NCI-H510A (cell line): ENCODE measurements at places on chromosomes 4 and X.
A peak's percentile ranks its signal among the peaks of the same experiment; 100 is the strongest.

DNA sequence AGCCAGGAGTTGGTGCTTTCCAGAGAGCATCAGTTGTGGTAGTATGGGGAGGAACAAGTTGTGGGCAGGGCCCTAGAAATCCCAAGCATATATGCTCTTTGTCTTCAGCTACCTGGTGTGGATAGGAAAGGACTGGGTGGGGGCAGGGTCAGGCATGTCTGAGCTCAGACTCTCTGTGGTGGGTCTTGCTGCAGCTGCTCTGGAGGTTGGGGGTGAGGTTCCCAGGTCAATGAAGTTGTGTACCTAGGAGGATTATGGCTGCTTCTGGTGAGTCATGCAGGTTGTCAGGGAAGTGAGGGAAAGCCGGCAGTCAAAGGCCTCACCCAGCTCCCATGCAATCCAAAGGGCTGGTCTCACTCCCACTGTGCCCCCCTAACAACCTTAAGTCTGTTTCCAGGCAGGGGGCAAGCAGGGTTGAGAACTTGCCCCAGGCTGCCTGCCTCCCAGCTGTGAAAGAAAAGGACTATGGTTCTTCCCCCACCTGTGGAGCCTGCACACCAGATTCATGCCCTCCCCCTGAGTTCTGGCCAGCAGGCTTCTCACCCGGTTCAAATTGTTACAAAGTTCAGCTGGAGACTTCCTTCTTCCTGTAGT, 30.4 kb upstream of the QRFPR start:
- DNase-seq = no peak

DNA sequence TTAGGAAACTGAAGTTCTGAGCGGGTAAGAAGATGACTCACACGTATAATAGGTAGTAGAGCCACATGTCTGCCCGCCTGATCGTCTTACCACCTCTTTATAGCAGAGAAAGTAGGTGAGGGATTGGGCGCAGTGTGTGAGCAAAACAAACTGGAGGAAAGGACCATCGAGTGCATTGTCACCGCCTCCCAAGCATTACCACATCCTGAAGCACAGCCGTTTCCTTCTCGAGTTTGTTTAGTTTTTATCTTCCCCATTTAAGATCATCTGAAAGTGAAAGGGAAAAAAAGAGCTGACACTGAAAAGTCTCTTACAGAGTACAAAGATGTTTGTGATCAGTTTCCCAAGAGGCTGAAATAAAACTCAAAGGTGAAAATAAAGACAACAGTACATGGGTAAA, 14.8 kb downstream of the PDK3 start:
- peak; percentile 56 for DNase-seq

DNA sequence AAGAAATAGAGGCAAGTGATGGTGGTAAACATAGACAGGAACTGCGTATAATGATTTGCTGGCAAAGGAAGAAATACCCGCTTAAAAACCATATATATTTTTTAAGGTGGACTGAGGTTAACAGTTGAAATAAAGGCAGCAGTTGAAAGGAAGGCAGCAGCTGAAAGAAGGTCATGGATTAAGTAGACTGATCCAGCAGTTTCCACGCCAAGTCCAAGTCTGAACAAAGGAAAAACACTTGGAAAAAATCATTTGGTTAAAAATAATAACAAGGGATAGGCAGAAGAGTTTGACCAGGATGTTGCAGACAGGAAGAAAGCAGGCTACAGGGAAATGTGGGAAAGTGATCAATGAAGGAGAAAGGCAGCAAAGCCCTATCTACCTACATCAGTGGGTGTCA, 93.6 kb downstream of the AMELX start:
- DNase-seq = no peak

GRCh38 chr4:88737307-88737941, 39.8 kb upstream of the NAP1L5 start:
- peak; percentile 66 for DNase-seq

GRCh38 chr4:91734682-91735081, 569.1 kb upstream of the GRID2 start:
- DNase-seq = no peak

DNA sequence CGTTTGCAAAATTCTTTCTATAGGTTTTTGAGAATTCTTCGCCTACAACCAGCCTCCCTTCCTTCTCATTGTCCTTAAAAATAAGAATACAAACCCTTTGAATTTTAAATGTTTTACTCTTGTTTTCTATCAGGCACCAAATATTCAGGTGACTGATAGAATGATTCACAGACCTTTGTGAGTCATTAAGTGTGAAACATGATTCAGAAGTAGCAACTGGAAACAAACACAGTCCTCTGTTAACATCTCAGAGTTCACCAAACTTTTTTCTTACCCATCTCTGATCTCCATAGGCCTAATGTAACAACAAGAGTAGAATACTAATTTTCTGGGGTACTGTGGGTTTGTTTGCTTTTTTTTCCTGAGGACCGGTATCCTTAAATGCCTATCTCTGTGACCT, 63.4 kb upstream of the MAB21L2 start:
- no peak for DNase-seq

- no peak for DNase-seq
Measured at GRCh38 chr4:155667568-155668511, 1.2 kb downstream of the GUCY1A1 start.

- no peak for DNase-seq
Measured at GRCh38 chr4:141900856-141901255, 264.5 kb downstream of the IL15 start.

GRCh38 chr4:53653484-53654053, 62.3 kb upstream of the LNX1 start:
- DNase-seq = peak; percentile 42

GRCh38 chrX:109952050-109952449, 50.9 kb upstream of the TMEM164 start:
- no peak for DNase-seq

GRCh38 chrX:148938348-148938747, 437.9 kb downstream of the AFF2 start:
- no peak for DNase-seq

- no peak for DNase-seq
Measured at GRCh38 chrX:28058901-28059300, 77.7 kb upstream of the DCAF8L1 start.

DNA sequence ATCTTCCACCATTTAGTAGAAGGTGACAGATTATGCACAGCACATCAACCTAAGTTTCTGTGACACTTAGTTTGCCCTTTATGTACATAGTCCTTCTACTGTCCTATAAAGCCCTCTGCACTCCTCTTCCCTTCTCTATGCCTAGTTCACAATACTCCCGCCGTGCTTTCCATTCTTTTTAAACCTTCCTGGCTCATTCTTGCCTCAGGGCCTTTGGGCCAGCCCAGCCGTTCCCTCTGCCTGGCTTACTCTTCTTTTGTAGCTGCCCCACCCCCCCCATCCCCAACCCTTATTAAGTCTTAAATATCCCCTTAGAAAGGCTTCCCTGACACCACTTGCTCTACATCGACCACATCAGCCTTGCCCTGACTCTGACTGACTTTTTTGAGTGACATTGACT, 33.0 kb downstream of the SGMS2 start:
- no peak for DNase-seq

DNA sequence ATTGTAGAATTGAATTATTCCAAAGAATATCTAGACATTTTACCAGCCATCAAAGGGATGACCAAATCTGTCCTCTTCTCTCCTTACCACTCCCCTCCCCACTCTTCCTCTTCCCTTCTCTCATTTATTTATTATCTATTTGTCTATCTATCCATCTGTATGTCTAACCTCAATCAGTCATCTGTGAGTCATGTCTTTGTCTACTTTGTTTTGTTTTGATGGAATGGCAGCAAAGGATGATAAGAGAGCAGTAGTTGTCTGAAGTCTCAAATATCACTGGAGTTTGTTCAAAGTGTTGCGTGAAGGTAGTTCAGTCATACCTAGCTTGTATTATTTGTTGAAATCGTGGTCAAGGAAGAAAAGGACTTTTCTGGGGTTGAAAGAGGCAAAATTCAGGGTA, 34.7 kb upstream of the PGRMC2 start:
- DNase-seq = no peak

- no peak for DNase-seq
Measured at GRCh38 chr4:24956763-24957162, 43.9 kb upstream of the CCDC149 start.

- no peak for DNase-seq
Measured at GRCh38 chr4:57231781-57232180, 121.6 kb upstream of the IGFBP7 start.

DNA sequence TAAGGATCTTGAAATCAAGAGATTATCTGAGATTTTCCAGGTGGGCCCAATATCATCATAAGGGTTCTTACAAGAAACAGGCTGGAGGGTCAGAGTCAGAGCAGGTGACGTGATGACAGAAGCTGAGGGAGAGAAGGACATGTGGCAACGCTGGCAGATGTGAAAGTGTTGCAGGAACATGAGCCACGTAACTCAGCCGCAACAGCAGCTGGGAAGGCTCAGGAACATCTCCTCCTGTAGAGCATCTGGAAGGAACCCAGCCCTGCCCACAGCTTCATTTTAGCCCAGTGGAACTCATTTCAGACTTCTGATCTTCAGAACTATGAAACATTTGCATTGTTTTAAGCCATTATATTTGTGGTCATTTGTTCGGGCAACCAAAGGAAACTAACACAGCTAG, 156.3 kb upstream of the VEGFC start:
- no peak for DNase-seq

- DNase-seq = no peak
Measured at GRCh38 chr4:6916587-6917460, 7.2 kb downstream of the TBC1D14 start.

DNA sequence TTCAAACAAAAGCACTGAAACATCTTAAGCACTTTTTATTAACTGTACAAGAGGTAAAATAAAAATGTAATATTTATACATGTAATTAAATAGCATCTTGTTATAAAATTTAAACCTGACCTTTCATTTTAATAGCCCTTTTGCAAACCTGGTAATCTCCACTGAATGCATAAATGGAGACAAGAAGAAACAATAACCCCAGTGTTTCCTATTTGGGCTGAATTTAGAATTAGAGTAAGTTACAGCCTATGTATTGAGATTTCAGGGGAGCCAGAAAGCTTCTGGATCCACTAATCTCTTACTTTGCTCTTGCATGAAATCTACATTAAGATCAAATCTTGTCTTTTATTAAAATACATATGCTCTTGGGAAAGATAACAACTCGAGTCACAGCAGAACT, 261.8 kb downstream of the ADGRL3 start:
- DNase-seq = no peak

- no peak for DNase-seq
Measured at GRCh38 chrX:129534816-129535578, 5.1 kb upstream of the OCRL start.

DNA sequence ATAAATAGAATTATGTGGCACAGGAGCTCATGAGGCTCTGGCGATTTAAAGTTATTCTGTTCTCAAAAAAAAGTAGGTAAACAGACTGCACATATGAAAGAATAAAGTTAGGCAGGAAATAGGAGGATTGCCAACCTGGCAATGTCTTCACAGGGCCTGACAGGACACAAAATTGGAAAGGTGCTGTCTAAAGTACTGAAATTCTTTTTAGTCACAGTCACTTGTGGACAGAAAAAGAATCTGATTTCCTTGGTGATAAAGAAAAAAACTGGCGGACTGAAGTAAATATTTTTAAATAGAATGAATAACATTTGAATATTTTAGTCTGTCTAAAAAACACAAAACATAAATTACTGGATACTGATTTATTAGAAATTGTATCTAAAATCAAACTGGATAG, 124.4 kb downstream of the VEGFC start:
- DNase-seq = no peak

DNA sequence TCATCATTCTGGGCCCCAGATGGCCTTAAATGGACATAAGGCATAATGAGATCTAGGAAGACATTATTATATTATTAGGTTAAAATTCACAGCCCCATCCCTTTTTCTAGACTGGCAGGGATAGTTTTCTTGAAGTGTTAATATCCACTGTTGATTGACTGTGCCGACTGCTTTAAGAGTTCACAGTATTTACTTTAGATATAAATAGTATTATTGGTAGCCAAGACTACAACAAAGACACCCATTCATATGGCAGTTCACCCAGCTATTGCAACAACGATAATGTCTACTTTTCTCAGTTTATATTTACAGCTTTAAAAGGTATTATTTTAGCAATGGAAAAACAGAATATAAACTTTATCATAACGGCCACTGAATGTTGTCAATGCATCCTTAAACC, 922.2 kb upstream of the POU3F4 start:
- no peak for DNase-seq

DNA sequence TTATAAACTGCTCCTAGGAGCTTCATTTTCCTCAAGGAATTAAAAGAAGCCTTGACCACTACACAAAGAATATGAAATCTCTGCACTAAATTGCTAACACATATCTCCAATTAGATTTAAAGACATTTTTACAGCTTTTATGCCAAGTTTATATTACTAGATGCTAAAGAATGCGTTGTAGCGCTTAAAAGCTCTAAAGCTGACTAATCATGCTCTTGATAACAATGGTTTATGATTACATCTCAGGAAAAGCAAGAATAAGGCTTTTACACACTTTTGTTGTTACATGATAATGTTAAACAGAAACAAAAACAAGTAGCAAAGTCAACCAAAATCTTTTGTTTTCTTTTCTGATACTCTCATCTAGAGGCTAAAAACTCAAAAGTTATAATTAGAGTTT, 44.7 kb downstream of the SLC10A7 start:
- no peak for DNase-seq

DNA sequence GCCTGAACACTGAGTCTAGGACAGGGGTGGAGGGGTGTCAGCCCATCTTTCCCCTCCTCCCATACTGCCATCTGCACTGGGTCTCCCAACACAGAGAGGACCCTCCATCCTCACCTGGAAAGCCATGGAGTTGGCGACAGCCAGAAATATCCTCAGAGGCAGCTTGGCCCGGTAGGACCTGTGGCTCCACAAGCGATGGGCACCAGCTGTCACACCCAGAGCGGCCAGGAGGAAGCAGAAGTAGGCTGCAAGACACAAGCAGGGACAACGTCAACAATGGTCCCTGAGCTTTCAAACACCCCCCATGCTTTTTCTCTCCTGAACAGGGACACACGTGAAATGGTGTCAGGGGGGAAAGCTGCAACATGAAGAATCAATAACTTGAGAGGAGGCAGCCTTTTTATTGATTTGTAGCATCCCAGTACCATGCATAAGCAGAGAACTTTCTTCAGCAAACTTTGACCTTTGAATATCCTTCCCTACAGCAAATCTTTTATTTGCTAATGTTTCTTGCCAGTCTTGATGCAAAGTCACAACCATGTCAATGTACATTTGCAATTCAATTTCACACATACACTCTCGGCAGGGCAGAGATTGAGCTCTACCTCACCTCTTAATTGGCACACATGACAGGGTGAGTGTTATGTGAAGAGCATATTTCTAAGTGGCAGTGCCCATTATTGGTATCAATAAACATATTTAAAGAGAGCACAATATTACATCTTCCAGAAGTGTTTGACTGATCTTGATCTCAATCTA, 93.2 kb downstream of the SCD5 start:
- DNase-seq = no peak

GRCh38 chr4:124409044-124409443, 303.5 kb downstream of the ANKRD50 start:
- no peak for DNase-seq

DNA sequence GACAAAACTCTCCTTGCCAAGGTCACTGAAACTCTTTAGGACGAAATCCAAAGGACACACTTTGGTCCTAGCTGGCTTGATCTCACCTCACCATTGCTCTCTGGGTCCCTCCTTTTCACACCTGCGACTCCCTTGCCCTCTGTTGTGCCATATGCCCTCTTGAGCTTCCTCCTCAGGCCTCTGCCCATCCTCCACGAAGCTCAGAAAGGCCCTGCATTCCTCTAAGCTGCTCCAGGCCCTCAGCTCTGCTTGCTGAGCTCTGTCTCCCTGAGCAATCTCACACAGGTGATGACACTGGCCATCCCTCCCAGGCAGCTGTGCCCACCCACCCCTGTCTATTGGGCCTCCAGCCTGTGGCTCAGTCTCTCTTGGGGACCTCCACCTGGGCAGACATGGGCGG, 10.1 kb upstream of the AFAP1 start:
- DNase-seq = no peak
